Right atrium auricular region (tissue), 2 donors: ENCODE measurements at places on chromosomes 5 and 9. TPM values are rescaled to one million over a fixed set of nuclear protein-coding genes. Genes with fewer than 3 reads are reported as not detected.

- no peak overlapping the region for H3K4me3 ChIP-seq
- no peaks in the 10 kb centered on the region for H3K4me1 ChIP-seq
- no peak for DNase-seq
- no peaks in the 10 kb centered on the region for H3K27me3 ChIP-seq
- H3K27ac ChIP-seq = no peak overlapping the region
Measured at GRCh38 chr5:170173227-170173626, 59.6 kb upstream of the C5orf58 start.

DNA sequence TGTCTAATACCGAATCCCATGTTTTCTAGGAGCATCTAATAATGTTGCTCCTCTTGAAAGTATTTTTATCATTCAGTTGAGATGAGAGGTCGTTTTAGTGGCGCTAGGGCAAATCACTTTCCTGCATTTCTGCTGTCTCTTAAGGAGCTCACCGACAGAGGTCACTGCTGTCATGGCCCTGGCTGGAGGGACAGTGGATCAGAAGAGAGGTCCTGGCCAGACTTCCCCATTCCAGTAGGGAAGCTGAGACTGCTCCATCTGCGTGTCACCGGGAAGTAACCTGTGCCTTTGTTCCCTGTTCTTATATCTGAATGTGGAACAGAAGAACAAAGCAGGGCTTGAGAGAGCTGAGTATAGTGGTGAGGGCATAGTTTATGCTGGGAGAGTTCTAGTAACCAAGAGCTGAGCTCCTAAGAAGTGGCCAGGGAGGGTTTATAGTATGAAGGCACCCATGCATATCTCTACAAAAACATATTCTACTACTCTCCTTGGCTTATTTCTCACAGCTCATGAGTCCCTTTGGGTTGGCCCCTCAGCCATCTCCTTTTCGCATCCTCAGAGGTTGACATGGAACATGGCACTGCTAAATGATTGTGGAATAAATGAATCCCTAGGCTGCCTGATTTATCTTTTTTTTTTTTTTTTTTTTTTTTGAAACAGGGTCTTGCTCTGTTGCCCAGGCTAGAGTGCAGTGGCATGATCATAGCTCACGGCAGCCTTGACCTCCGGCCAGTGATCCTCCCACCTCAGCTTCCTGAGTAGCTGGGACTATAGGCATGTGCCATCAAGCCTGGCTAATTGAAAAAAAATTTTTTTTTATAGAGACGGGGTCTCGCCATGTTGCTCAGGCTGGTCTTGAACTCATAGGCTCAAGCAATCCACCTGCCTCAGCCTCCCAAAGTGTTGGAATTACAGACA is 27.2 kb downstream of the ATP6V0E1 start:
- peak overlapping the region; percentile 26 for H3K27ac ChIP-seq
- H3K36me3 ChIP-seq = no peaks in the 10 kb centered on the region
- no peak overlapping the region for H3K4me3 ChIP-seq
- H3K4me1 ChIP-seq = peaks cover 49% of the 10 kb centered on the region
- peak; percentile 78 for DNase-seq

GRCh38 chr9:134267305-134267880 is 58.9 kb upstream of the RXRA start:
- peak overlapping the region; percentile 67 for H3K27ac ChIP-seq
- no peak overlapping the region for H3K4me3 ChIP-seq
- H3K36me3 ChIP-seq = no peaks in the 10 kb centered on the region
- no peaks in the 10 kb centered on the region for H3K27me3 ChIP-seq

- no peak for DNase-seq
- H3K27ac ChIP-seq = no peak overlapping the region
- H3K4me1 ChIP-seq = no peaks in the 10 kb centered on the region
- no peaks in the 10 kb centered on the region for H3K27me3 ChIP-seq
- H3K36me3 ChIP-seq = no peaks in the 10 kb centered on the region
Measured at GRCh38 chr5:66849803-66850202, 253.6 kb downstream of the MAST4 start.

DNA sequence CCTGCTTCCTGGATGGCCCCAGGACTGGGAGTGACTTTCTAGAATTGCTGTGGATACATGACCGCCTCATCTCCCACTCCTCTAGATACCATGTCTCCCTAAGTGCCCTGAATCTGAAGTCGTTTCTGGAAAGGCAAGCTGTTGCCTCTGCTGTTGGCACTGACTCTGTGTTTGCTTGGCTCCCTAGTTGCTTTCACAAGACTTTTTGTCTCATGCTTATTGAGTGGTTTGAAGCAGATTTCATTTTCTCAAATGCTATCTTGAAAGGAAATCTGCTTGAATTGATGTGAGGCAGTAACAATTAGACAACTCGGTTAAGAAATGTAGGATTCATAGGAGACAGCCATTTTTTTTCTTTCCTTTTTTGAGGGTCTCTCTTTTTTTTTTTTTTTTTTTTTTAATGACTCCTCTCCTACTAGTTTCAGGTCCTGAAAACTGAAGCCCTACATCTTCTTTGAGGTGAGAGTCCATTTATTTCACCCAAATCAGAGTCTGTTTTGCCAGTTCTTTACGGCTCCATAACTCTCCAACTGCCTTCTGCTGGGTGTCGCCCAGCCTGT is 65.9 kb downstream of the PRDM6 start:
- no peak overlapping the region for H3K4me3 ChIP-seq
- no peak overlapping the region for H3K27ac ChIP-seq
- no peaks in the 10 kb centered on the region for H3K27me3 ChIP-seq
- H3K36me3 ChIP-seq = no peaks in the 10 kb centered on the region

DNA sequence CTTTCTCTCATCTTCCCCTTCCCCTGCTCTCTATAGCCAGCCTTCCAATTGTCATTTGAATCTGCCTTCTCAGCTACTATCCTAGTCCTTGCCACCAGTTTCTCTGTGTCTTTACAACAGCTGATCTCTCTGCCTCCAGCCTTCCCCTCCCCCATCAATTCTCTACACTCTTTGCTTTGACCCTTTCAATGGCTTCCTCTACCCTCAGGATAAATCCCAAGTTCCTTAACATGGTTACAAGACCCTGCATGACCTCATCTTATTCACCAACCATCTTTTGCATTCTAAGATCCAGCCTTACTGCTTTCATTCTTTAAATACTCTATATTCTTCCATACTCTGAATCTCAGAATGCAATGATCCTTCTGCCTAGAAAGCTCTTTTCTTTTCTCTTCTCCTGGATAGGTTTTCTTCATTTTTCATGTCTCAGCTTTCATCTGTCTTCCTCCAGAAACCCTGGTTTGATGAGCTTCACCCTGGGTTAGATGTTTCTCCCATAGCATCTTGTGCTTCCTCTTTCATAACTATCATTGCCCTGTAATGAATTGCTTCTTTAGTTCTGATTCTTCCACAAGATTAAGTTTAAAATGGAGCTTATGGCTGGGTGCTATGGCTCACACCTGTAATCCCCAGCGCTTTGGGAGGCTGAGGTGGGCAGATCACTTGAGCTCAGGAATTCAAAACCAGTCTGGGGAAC is 58.6 kb upstream of the ZSWIM6 start:
- no peaks in the 10 kb centered on the region for H3K4me1 ChIP-seq
- H3K4me3 ChIP-seq = no peak overlapping the region
- no peaks in the 10 kb centered on the region for H3K27me3 ChIP-seq
- no peaks in the 10 kb centered on the region for H3K36me3 ChIP-seq
- no peak for DNase-seq
- no peak overlapping the region for H3K27ac ChIP-seq

- no peak overlapping the region for H3K4me3 ChIP-seq
- H3K27me3 ChIP-seq = no peaks in the 10 kb centered on the region
- no peaks in the 10 kb centered on the region for H3K4me1 ChIP-seq
- peaks cover 6% of the 10 kb centered on the region for H3K36me3 ChIP-seq
- peak overlapping the region; percentile 100 for H3K27ac ChIP-seq
Measured at GRCh38 chr9:70405808-70406433, 8.5 kb downstream of the KLF9 start.

DNA sequence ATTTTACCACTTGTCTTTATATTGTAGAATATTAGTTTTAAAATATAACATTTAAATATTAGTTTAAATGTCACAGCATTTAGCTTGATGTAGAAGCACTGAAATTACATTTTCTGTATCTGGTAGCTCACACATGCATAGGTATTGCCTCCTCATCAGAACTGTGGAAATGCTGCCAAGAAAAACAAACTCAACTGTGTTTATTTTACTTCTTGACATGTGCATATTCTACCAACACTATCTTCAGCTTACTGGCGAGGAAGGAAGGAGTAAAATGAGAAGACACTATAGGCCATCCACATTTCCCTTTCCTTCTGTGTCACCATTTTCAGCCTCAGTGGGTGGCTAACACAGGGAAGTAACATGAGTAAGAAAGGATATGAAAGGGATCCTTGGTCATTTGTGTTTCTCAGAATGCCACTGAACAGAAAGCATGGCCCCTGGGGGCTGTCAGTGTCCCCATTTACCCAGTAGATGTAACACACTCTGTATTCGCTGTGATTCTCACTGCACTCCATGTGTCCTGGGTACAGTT is 81.0 kb upstream of the HTR4 start:
- no peak for DNase-seq
- no peaks in the 10 kb centered on the region for H3K27me3 ChIP-seq
- H3K4me1 ChIP-seq = no peaks in the 10 kb centered on the region
- H3K4me3 ChIP-seq = no peak overlapping the region
- no peaks in the 10 kb centered on the region for H3K36me3 ChIP-seq

DNA sequence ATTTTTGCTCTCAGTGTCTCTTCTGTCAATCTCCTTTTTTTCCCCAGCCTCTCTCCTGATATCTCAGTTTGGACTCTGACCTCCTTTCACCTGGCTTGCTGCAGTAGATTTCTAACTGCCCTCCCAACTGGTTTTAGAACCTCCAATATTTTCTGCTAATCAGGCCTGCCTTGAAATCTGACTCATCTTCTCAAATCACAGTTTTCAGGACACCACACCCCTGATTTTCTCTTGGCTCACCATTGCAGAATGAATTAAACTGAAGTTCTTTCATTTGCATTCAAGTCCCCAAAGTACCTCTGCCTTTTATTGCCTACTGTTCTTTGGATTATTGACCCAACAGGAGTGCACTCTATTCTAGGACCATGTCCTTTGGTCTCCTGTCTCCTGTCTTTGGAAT is 310.4 kb upstream of the TRPC7 start:
- H3K36me3 ChIP-seq = no peaks in the 10 kb centered on the region
- no peaks in the 10 kb centered on the region for H3K4me1 ChIP-seq
- no peak overlapping the region for H3K27ac ChIP-seq
- no peaks in the 10 kb centered on the region for H3K27me3 ChIP-seq
- no peak overlapping the region for H3K4me3 ChIP-seq

GRCh38 chr5:133990396-133990795 is 14.4 kb downstream of the VDAC1 start:
- no peak overlapping the region for H3K4me3 ChIP-seq
- H3K36me3 ChIP-seq = peaks cover 66% of the 10 kb centered on the region
- peaks cover 46% of the 10 kb centered on the region for H3K4me1 ChIP-seq
- H3K27me3 ChIP-seq = no peaks in the 10 kb centered on the region
- H3K27ac ChIP-seq = peak overlapping the region; percentile 16
- no peak for DNase-seq

DNA sequence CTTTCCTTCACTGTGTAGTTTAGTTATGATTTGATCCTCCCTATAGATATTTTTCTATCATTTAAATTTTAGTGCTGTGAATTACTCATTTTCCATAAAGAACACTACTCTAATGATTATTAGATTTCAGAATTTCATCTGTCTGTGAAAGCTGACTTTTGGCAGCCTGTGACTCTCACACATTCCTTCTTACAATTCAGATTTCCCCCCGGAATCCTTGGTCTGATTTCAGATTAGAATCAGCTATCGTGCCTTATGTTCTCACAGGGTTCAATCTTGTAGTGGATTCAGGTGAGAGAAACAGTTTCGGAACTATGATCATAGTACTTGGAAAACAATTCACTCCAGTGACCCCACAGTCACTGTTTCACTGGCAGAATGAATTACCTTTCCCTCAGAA is 26.2 kb downstream of the ZNF474 start:
- no peak overlapping the region for H3K4me3 ChIP-seq
- no peaks in the 10 kb centered on the region for H3K36me3 ChIP-seq
- no peaks in the 10 kb centered on the region for H3K4me1 ChIP-seq
- H3K27ac ChIP-seq = no peak overlapping the region
- no peaks in the 10 kb centered on the region for H3K27me3 ChIP-seq

Gene FBXO38
- 36.7 TPM for total RNA-seq

Gene CATSPER3
- total RNA-seq = 0.39 TPM

Gene CCNO
- not detected for total RNA-seq

Gene SLCO4C1
- total RNA-seq = 0.08 TPM

Gene PCDHA13
- total RNA-seq = 0.39 TPM
